ENCODE measurements at places on chromosomes 3 and 15.

- DNase-seq = no peak
Observed at GRCh38 chr15:31476236-31476810, 149.7 kb downstream of the KLF13 start.

GRCh38 chr3:59680919-59681318 lies 631.1 kb upstream of the CFAP20DC start:
- DNase-seq = no peak

- DNase-seq = no peak
Observed at GRCh38 chr15:89566181-89566580, 9.1 kb upstream of the TICRR start.

- no peak for DNase-seq
Observed at GRCh38 chr3:59422312-59422711, 372.5 kb upstream of the CFAP20DC start.

DNA sequence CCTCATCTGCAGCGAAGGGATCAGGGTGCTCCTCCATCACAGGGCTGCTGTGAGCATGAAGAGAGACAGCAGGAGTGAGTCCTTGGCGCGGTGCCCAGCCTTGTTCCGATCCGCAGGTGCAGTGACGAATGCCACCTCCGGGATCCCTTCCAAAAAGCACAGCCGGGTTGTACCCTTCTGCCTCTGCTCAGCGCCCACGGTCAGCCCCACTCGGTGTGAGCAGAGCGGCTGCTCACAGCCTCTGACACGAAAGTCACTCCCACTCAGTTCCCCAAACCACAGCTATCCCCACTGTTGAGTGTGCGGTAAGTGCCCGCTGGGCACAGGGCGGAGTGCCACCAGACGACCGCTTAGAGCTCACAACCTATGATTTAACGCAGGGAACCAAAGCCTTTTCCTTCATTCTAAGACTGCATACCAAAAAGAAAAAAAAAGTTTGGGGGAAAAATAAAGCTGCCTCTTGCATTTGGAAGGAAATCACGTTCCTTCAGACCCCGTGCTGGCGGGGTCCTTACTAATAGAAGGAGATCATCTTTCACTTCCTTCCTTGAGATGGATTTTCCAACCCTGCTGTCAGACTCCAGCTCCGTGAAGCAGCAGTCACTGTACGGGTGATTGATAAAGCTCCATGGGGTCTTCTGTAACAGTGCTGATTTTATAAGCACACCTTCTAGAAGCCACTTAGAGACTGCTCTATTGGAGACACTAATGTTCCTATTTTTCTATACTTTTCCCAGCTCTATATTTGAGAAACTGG lies 34.7 kb upstream of the TUBGCP5 start:
- no peak for DNase-seq

- DNase-seq = no peak
Observed at GRCh38 chr3:140523600-140523999, 154.3 kb upstream of the TRIM42 start.

- no peak for DNase-seq
Observed at GRCh38 chr15:49041426-49041825, 4.8 kb downstream of the SECISBP2L start.

GRCh38 chr3:179446501-179446900 lies 4.8 kb downstream of the GNB4 start:
- no peak for DNase-seq

DNA sequence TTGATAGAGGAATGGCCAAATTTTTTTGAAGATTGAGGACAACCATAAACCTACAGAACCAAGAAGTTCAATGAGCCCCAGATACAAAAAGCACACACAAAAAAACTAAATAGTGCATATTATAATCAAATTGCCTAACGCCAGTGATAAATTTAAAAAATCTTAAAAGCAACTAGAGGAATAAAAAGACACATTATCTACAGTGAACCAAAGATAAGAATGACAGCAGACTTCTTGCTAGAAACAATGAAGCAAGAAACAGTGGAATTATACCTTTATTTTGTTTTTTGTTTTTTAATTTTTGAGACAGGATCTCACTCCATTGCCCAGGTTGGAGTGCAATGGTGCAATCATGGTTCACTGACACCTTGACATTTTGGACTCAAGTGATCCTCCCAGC lies 9.9 kb upstream of the SAMD7 start:
- no peak for DNase-seq

- DNase-seq = no peak
Observed at GRCh38 chr3:170419557-170420087, 954 bp downstream of the CLDN11 start.

DNA sequence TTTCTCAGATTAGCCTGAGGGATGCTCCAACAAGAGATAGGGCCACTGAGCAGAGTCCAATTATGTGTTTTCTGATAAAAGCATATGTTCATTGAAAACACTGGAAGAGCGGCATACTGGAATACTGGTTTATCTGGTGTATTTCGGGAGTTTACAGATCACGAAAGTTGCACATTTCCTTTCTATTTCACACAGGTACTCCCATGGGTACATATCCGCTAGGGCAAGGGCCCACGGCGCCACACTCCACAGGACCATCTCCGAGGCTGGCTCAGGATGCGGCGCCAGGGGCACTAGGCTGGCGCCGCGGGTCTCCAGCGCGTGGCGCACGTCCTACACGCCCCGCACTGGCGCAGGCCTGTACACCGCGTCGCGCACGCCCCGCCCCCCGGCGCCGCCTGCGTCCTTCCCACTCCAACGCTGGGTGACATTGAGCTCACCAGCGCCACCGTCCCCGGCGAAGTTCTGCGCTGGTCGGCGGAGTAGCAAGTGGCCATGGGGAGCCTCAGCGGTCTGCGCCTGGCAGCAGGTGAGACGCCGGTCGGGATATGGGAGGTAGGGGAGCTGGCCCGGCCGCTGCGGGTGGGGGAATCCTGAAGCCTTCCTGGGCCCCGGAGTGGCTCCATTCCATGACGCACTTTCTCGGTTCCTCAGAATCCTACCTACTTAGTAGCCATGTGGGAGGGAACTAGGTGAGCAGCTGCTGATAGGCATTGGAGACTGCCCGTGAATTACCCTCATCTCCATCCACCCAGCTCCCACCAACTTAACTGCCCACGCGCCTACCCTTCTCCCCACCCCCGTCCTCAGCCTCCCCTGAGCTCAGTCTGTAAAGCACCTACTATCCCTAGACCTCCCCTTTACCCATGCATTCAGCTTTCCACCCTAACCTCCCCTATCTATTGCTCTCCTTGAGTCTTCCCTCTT lies at the start of gene FAM162A:
TSS of gene FAM162A (plus strand) at position 412 of the 927 bp plus-strand sequence. CDS start at position 496, 84 bp downstream.
- DNase-seq = peak; percentile 91

DNA sequence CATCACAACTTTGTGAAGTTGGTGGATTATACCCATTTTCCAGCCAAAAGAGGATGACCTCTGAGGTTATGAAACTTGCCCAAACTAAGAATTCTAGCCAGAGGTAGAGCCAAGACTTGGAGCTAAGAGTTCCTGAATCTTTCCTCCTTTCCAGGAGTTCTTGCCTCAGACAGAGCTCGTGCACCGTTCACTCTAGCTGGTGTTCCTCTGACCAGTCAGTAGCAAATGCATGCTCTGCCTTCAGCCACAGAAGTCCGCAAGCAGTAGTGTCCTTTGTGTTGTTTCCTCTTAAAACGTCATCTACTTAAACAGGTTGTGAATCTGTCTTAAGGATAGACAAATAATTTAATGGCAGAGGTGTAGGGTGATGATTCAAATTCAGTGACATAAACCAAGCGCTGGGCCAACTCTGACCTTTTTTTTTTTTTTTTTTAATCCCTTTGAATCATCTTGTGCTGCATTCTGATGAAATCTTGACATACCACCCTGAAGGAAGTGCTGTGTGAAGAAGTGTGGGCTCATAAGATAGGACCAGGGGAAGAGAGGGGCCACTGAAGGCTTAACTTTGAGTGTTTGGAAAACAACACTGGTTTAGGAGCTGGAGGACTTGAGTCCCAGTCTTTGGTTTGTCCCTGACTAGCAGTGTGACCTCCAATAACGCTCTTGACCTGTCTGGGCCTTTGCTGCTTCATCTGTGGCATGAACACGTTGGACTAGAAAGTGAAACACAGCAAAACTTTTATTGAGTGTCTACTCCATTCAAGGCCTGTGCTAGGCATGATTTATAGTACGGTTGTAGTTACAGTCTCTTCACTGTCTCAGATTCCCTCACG lies 53.4 kb downstream of the ITPR1 start:
- no peak for DNase-seq

DNA sequence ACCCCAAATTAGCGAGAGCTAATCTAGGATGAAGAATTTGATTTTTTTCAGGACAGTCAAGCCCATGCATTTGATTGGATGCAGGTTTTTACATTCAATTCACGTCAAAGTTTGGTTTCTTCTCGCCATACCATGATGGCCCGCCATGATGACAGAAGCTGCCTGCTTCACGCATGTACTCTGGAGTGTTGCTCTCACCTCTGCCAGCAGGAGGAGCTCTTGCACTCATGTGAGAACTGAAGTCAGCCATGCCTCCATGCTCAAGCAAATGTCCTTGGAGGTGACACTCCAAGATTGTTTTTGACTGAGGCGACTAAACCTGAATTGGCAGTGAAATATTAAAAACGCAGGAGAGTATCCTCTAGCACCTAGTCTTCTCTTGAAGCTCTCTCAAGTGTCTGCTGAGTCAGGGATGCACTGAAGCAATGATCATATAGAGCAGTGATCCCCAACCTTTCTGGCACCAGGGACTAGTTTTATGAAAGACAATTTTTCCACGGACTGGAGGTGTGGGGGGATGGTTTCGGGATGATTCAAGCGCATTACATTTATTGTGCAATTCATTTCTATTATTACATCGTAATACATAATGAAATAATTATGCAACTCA lies 120.9 kb downstream of the SAMMSON start:
- DNase-seq = peak; percentile 33

- no peak for DNase-seq
Observed at GRCh38 chr3:164208821-164209220, 869.5 kb downstream of the SI start.

DNA sequence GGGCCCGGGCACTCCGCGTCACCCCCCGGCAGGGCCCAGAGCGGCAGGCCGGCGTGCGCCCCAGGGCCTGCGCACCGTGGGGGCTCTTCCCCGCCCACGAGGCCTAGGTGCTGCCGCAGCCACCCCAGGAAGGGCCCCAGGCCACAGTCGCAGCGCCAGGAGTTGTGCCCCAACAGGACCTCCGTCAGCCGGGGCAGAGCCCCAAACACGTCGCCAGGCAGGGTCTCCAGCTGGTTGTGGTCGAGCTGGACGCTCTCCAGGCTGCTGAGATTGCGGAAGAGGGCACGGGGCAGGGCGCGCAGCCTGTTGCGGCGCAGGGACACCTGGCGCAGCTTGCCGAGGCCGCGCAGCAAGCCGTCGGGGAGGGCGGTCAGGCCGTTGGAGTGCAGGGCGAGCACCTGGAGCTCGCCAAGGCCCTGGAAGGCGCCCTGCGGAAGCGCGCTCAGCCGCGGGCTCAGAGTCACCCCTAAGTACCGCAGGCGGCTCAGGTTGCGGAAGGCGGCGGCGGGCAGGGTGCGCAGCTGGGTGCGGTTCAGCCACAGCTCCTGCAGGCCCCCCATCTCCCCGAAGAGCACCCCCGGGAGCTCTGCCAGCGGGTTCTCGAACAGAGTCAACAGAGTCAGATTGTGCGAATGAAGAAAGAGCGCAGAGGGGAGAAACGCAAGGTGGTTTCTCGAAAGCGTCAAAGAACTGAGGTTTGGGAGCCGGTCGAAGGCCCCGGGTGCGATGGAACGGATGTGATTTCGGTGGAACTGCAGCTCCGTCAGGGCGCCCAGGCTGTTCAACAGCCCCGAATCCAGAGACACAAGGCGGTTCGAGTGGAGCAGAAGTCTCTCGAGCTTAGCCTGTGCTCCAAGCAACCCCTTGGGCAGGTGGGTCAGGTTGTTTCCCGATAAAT lies 2.0 kb downstream of the GP5 start:
- no peak for DNase-seq

GRCh38 chr15:81085898-81086297 lies 48.2 kb upstream of the CFAP161 start:
- no peak for DNase-seq

DNA sequence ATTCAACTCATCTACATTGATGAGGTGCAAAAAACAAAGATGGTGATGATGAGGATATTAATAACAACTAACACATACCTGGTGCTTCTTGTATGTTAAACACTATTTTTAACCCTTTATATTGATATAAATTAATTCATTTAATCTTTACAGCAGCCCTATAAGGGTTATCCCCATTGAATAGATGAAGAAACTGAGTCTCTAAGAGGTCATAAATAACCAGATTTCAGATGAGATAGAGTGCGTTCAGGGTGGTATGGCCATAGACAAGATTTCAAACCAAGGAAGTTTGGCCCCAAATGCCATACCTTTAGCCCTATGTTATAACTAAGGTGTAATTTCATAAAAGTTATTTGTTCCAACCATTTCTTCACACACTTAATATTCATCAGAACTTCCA lies 82.6 kb downstream of the CMSS1 start:
- DNase-seq = no peak

GRCh38 chr3:141426404-141427034 lies 58.2 kb downstream of the ZBTB38 start:
- no peak for DNase-seq

GRCh38 chr3:117305681-117306080 lies 596.1 kb downstream of the TUSC7 start:
- DNase-seq = no peak

DNA sequence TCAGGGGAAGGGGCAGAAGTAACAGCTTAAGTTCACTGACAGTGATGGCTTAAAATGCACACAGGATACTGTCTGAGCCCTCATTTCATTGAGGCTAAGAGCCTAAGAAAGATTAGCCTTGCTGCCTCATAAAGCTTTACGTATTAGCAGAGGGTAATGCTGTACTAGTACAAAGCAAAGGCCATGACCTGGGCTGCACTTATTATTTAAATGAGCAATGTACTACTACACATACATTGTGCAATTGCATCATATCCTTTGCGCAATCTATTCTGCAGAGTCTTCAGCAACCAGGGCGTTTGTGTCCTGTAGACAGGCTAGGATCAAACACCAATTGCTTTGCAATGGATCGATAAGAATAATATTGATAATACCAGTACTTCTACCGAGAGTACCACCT lies 221.8 kb downstream of the TPRG1 start:
- no peak for DNase-seq

DNA sequence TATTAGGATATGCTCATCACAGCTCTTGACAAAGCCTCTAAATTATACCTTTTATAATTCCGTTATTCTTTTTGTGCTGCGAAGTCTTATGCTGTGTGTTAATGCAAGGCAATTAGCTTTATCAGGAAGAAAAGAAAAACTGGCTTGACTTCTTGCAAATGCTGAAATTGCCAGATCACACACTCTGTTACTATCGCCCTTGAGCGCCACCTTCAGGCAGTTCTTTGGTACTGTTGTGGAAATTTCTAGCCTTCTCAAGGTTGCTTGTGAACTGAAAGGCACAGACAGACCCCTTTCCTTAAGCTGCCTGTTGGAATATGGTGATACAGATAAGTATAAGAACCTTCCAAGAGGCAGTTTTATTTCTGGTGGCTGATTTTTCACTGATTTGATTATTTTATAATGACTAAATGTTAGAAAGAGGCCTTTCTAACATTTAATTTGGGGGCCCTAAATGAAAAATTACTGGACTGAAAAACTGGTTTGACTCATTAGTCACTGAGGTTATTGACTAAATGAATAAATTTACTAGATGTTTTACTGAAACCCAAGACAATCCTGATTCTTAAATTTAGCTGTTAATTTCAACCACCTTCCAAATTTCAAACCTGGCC lies 126.2 kb upstream of the RASGRP1 start:
- peak; percentile 58 for DNase-seq

Data from stimulated activated CD4-positive, alpha-beta T cell treated with anti-CD3 and anti-CD28 coated beads, Interleukin-15, amount 100 ng/mL, for 1 hour (primary cell).